Hindlimb muscle (tissue), 1 donor: ENCODE measurements at places on chromosomes 12 and 14.

GRCh38 chr12:121128908-121129810 is 3.5 kb upstream of the P2RX7 start:
- peak; percentile 36 for DNase-seq

DNA sequence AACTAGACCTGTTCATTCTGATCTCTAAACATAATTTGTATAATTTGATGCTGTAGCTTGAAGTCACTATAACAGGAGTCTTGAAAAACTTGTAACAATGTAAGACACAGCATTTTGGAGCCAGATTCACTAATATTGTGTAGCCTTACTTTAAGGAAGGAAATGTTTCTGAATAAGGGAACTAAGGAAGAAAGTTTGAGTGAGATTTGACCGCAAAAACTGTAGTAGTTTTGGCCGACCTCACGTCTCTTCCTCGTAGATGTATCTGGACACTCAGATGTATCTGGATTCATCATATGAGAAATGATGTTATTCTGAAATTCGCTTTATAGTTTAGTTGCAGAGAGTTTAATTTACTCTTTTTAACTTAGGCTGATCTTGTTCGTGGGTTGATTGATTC is 13.9 kb upstream of the DNAH10 start:
- DNase-seq, result no peak

DNA sequence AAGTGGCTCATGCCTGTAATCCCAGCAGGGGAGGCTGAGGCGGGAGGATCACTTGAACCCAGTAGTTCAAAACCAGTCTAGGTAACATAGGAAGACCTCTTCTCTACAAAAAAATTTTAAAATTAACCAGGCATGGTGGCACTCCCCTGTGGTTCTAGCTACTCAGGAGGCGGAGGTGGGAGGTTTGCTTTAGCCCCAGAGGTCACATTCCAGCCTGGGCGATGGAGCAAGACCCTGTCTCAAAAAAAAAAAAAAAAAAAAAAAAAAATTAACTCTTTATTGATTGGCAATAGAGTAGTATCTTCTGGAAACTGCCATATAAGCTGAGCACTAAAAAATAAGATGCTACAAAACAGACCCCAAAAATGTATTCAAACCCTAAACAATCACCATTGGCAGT is 69.5 kb downstream of the LLPH start:
- no peak for DNase-seq

GRCh38 chr12:31119192-31119802 is 45.6 kb downstream of the DDX11 start:
- no peak for DNase-seq

DNA sequence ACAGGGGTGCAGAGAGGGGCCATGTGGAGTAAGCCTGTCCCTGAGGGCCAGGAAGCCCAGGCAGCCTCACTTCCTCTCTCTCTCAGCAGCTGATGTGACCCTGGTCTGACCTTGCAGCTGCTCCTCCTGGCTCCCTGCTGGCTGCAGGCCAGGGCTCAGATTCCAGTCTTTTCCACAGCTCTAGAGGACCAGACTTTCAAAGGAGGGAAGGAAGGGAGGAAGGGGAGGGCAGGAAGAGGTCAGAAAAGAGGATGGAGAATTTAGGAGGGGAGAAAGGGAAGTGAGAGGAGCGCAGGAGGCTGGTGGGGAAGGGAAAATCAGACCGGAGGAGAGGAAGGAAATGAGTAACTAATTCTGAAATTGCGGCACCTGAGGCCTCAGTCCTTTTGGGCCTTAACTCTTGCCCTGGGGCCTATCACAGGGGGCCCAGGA is 40.9 kb upstream of the VASH1 start:
- DNase-seq, result peak; percentile 83

DNA sequence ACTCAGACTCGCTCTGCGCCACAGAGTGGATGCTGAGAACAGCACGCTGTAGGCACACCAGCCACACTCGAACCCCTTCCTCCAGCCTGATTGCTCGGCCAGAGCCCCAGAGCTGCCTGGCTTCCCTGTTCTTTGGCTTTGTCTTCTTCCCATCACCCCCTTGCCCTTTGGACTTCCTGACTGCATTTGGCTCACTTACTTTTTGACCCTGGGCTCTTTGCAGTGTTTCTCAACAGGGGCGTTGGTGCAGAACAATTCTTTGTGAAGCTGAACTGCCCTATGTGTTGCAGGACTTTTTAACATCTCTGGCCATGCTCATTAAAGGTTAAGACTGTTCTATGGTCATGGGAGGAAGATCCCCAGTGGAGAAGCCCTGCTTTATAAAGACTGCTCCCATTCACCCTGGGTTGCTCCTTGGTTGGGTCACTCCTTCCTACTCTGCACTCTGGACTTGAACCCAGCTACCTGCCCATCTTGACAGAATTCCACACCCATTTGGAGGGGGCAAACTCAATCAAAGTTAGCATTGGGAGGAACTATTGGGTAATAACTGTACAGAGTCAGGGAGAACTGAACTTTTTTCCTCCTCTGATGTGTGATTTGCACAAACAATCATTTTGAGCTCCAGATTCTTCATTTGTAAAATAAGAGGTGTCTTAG is 127.7 kb upstream of the PLEKHG7 start:
- DNase-seq, result no peak
